ENCODE measurements at places on chromosomes 12 and 14.
A peak's percentile ranks its signal among the peaks of the same experiment; 100 is the strongest.

- DNase-seq, result no peak
Observed at GRCh38 chr14:75258079-75258802, 20.4 kb upstream of the FOS start.

DNA sequence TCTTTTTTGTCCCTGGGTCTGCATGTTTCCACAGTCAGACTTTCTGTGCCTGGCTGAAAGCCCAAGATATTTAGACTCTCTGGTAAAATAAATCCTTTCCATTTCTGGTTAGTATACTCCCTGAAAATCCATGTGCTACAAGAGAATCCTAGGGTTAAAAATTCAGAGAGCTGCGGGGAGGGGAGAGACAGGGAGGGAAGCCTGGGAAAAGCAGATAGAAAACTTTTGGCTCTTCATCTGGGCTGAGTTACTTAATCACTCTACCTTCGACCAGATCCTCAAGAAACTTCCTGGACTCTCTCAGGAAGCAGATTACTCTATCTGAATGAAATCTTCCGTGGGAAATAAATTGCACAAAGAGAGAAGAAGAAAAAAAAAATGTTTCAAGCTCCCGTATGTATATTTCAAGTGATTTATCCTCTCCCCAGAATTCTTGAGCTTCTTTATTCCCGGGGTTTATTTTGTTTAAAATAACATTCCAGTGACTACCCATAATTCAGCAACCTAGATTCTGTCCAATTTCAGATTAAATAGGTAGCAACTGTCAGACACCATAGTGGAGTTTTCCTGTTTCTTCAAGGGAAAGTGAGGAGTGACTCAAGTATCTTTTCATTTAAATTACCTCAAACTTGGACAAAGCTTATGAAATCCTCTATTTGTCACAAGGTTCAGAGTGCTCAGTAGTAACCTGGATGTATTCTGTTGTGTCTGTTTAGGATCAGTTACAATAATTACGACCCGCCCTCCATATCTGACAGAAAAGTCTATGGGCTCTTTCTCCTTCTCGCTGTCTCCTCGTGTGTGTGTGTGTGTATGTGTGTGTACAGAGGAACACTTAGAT, 163.7 kb downstream of the MYRFL start:
- DNase-seq, result no peak

DNA sequence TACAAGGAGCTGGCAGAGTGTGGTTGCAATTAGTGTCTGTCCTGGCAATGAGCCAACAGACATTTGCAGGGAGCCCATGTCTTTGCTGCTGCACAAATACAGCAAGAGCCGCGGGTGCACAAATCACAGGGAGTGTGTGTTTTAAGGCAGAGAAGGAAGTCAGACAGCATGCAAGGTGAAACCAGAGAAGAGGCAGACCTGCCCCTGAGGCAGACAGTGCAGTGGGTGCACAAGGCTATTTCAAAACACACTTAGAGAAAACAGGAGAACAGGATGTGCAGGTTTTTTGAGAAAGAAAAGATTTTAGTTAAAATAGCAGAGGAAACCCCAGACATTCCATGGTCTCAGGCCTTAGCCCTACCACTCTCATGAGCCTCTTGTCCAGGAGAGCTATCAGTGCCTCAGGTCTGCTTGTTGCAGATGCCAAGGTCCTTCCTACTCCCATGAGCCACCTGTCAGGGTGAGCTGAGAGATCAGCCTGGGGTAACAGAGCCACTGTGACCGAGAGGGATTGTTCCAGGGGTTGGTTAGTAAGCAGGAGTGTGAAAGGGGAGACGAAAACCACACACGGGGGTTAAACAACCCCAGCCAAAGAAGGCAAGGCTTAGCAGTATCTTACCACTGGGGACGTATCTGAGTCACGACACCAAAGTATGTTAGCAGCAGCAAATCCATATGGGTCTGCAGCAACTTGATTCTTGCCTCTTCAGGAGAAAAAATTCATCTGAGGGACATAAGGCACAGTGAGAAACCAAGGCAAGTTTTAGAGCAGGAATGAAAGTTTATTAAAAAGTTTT, 78.1 kb downstream of the C14orf132 start:
- peak; percentile 39 for DNase-seq

DNA sequence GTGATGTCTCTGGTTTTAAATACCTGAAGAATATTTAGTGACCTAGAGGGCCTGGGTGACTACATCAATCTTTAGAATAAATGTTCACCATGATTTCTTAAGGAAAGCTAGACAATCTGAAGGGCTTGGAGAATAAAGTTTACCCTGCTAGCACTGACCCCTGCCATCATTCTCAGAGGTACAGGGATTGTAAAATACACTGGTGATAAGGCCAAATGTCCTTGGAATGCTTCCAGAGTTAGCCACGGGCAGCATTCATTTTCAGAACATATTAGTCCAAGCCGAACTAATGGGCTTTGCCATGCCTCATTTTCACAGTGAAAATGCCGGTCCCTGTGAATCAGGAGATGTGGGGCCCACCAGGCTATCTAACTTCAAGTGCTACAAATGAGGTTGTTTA, 1381.7 kb upstream of the SEL1L start:
- DNase-seq, result no peak

- no peak for DNase-seq
Observed at GRCh38 chr14:92510972-92511371, 2.6 kb upstream of the RIN3 start.

- DNase-seq, result no peak
Observed at GRCh38 chr14:103023881-103024473, 33.4 kb downstream of the CDC42BPB start.

GRCh38 chr14:72753044-72753710, 140.7 kb downstream of the DPF3 start:
- no peak for DNase-seq

- no peak for DNase-seq
Observed at GRCh38 chr12:132646850-132647249, 28.3 kb downstream of the P2RX2 start.

- no peak for DNase-seq
Observed at GRCh38 chr14:62247266-62247665, 485.0 kb downstream of the SNAPC1 start.

DNA sequence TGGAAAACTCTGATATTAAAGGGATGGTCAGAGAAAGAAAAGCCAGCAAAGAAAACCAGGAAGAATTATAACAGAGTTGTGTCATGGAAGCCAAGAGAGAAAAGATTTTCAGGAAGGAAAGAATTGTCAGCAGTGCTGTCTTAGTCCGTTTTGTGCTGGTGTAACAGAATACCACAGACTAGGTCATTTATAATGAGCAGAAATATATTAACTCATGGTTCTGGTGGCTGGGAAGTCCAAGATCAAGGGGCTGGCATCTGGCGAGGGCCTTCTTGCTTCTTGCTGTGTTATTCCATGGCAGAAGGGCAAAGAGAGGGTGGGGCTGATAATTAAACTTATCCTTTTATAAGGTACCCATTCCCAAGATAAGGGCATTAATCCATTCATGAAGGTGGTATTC, 6.4 kb upstream of the INHBE start:
- DNase-seq, result no peak

DNA sequence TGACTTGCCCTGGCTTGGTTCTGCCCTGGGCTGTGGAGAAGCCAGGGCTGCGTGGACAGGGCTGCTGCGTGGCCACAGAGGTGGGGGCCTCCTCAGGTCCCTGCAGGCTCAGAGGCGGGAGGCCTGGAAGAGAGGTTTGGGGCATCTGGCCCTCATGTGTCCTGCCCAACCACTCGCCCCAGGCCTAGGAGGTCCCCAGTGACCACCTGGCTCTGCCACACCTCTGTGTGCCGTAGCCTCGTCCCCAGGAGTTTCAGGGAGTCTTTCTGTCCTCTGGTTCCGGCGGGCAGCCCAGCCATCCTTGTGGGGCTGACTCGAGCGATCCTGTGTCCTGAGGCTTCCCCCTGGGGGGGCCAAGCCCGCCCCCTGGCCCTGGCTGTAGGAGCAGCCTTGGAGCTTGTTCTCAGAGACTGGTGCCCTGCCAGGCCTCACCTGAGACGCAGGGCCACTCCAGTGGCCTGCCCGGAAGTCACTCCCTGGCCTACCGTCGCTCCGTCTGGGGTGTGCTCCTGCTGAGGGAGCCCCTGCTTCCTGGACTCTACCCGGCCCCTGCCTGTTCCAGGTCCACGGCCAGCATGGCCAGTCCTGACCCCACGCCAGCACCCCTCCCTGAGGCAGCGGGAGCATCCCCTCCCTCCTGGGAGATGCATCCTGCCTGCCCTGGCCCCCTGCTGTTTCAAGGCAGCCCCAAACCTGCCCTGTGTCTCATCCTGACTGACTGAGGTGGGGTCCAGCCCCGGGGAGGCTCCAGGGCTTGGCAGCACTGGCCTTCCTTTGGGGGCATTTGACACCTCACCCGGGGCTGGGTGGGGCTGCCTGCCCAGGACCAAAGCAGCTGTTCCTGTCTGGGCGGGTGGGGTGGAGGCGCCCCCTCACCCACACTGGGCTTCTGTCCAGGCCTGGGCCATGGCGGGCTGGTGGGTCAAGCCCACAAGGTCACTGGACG, 13.9 kb downstream of the ASPG start:
- DNase-seq, result no peak

- DNase-seq, result no peak
Observed at GRCh38 chr12:6947615-6948014, 3.5 kb upstream of the PTPN6 start.

- DNase-seq, result no peak
Observed at GRCh38 chr12:131941116-131941986, 8.4 kb upstream of the EP400 start.

- DNase-seq, result no peak
Observed at GRCh38 chr14:101899263-101899662, 65.1 kb upstream of the DYNC1H1 start.

DNA sequence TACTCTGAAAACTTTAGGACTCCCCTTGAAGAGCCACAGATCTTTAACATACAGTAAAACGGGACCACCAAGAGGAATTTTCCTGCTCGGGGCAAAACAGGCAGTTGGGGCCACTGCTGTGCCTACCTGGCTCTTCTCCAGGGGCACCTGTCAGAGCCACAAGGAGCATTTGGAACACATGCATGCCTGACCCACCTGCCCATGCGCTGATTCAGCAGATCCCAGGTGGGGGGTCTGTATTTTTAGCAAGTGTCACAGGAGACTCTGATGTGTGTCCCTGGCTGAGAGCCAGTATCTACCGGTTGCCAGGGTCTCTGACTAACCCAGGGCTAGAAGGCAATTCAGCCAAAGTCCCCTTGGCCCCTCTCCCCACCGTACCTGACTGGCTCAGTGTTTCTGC, 6.5 kb downstream of the CTDSP2 start:
- no peak for DNase-seq

DNA sequence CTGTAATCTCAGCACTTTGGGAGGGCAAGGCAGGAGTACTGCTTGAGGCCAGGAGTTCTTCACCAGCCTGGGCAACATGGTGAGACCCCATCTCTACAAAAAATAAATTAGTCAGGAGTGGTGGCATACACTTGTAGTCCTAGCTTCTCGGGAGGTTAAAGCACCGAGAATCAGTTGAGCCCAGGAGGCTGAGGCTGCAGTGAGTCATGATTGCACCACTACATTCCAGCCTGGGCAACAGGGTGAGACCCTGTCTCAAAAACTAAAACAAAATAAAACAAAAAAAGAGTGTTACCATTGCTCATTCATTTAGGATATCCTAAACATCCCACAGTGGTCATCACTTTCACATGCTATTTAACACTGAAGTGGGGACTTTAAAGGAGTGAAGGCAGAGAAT, 7.8 kb downstream of the NEK9 start:
- DNase-seq, result no peak

DNA sequence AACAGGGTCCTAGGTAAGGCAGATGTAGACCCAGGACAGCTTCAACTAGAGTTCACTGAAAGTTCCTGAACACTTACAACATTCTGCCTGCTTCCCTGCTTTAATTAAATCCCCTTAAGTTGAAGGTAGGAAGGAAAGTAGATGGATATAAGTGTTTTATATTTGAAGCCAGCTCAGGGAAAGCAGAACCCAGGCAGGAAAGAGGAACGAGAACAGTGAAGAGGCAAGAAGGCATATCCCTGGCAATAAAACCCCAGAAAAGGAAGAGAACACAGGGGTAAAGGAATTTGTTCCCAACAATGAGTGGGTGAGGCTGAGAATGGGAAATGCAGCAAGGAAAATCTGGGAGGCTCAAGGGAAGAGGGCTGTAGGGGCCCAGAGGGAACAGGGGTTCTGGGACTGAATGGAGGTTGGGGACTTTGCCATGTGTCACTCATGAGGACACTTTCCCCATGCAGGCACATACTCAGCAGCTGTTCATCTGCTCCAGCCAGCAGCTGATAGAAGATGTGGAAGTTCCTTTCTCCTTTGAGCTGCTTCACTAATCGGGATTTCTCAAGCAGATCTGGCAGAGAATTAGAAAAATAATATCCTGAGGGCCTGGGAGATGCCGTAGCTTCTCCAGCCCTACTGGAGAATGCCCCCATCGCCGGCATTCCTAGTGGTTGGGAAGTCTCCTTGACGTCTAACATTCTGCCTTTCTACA, 3.7 kb downstream of the MYO1A start:
- no peak for DNase-seq

- DNase-seq, result no peak
Observed at GRCh38 chr14:22577334-22577908, 11.6 kb downstream of the DAD1 start.

DNA sequence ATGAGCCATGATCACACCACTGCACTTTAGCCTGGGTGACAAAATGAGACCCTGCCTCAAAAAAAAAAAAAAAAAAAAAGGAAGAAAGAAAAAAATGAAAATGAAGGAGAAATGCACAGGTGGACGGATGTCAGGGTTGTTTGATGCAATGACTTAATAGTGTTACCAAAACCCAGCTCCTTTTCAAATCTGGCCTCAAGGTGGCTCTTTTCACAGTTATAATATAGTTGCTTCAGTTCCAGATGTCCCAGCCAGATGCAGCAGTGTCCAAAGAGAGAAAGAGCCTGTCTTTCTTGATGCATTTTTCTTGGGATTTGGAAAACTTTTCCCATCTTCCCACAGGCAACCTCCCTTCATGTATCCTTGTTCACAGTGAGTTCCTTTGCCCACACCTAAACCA, 36.5 kb downstream of the KCNMB4 start:
- no peak for DNase-seq

GRCh38 chr12:49796155-49796554, 32.1 kb downstream of the NCKAP5L start:
- DNase-seq, result no peak

DNA sequence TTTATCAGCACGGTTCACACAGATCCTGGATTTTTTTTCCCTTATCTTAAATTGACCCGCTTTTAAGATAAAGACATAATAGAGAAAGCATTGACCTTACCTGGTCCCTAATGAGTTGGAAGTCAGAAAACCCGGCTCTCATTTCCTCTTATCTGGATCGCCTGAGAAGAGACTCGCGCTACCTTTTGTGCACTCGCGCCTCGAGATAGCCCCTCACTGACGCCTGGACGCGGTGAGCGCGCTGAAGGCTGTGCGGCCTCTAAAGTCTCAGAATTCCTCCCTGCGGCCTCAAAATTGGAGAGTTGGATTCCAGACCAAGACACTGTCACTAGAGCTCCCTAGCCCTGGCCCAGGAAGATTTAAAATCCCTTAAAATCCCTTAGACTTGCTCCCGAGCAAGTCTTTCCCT, 7.0 kb downstream of the NKX2-1 start:
- no peak for DNase-seq

DNA sequence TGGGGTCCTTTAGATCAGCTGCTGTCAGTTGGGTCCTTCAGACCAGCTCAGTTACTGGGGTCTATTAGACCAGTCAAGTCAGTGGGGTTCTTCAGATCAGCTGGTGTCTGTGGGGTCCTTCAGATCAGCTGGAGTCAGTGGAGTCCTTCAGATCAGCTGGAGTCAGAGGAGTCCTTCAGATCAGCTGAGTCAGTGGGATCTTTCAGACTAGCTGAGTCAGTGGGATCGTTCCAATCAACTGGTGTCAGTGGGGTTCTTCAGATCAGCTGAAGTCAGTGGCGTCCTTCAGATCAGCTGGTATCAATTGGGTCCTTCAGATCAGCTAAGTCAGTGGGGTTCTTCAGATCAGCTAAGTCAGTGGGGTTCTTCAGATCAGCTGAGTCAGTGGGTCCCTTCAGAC, 14.7 kb upstream of the LPCAT3 start:
- no peak for DNase-seq

GRCh38 chr12:75568393-75568792, 57.0 kb upstream of the KRR1 start:
- no peak for DNase-seq

Data from CD4-positive, alpha-beta T cell treated with Interleukin-6 at 100 ng/mL for 8 hours (primary cell).